ENCODE measurements at places on chromosomes 7 and 10.

- DNase-seq, result no peak
Observed at GRCh38 chr7:115099906-115100305, 178.0 kb downstream of the MDFIC start.

- DNase-seq, result no peak
Observed at GRCh38 chr10:108894402-108895301, 1028.7 kb downstream of the XPNPEP1 start.

DNA sequence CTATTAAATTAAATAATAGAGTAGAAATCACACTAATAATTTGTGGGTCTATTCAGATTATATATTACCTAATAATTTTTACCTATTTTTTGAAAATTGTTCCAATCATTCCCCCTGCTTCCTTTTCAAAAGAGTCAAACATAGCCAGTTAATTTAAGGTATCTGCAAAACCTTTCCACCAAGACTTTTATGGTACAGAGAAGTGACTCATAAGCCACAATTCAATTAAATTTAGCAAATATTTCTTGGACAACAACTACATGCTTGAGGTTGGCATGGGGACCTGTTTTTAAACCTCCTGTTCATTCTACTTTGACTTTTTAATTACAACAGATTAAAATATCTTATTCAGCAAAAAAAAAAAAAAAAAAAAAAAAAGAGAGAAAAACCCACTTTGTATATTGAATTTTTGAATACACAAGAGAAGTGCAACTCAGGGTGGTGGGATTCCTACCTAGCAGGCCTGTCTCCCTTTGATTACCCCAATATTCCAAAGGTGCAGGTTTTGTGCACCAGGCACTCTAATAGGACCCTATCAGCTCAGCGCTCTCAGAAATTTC, 301.9 kb upstream of the C7orf33 start:
- DNase-seq, result no peak

DNA sequence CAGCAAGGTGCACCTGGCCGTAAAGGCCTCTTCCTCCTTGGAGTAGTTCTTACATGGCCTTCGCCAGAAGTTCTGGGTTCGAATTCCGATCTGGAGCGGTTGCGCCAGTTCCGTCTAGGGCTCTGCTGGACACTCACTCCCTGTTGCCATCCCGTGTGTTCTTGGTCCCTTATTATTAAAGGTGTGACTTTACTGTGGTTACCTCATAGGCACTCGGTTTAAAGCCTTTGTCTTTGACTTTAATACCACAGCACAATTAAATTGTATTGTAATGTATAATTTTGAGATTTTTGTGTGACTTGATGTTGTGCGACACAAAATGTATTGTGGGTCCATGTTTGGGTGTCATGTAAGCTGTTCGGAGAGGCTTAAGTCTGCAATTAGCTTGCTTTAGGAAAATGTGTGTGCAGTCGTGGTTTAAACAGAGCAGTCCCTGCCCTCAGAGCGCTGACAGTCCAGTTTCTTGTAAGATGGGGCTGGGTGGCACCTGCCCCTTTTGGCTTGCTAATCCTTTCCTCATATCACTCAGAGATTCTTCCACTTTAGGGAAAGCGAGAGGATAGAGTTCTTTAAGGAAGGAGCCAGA, 919 bp downstream of the INPP5F start:
- DNase-seq, result no peak

DNA sequence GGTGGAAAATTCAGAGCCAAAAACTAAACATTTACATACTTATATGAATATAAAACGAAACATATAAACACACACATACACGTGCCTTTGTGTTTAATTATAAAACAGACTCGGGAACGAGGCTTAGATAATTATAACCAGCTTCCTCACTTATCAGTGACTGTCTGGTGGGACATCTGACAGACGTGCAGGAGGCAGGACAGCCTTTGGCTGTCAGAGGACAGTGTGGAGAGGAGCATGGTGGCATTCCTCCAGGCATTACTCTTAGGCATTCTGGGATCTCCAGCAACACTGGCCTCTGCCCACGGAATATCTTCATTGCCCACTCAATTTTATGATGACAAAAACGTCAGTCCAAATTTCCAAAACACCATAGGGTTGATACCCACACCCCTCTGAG, 262.2 kb upstream of the NFE2L3 start:
- DNase-seq, result no peak

GRCh38 chr7:157404845-157405481, 68.2 kb downstream of the DNAJB6 start:
- no peak for DNase-seq

DNA sequence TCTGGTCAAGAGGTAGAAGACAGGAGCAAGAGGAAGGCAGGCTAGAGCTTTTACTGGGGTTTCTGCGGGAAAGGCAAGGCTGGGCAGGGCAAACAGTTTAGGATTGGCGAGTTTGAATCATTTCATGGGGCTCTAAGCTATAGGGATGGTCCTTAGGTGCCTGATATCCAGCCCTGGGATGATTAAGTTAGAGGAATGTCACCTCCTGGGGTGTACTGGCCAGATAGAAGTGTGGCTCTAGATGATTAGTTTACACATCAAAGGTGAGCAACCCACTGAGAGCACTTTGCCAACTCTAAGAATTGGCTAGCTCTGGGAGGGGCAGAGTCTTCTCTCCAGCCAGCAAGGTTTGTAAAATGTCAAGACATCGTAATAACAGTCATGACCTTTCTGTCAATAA, 52.4 kb downstream of the ZNF365 start:
- no peak for DNase-seq
